ENCODE measurements at places on chromosomes 6 and 20. TPM values are rescaled to one million over a fixed set of nuclear protein-coding genes. Genes with fewer than 3 reads are reported as not detected.

Gene PBOV1
- not detected for polyA plus RNA-seq

Gene OTOR
- 1.1 TPM for polyA plus RNA-seq

Gene IPCEF1
- 6.5 TPM for polyA plus RNA-seq

Gene TFAP2A
- polyA plus RNA-seq: 2.9 TPM

Gene TMEM151B
- polyA plus RNA-seq: 0.50 TPM

Gene TMX4
- polyA plus RNA-seq: 10.5 TPM

Gene TNFRSF21
- polyA plus RNA-seq: 30.2 TPM

Gene OR2B6
- 0.87 TPM for polyA plus RNA-seq

Gene NNAT
- polyA plus RNA-seq: 16.1 TPM

DNA sequence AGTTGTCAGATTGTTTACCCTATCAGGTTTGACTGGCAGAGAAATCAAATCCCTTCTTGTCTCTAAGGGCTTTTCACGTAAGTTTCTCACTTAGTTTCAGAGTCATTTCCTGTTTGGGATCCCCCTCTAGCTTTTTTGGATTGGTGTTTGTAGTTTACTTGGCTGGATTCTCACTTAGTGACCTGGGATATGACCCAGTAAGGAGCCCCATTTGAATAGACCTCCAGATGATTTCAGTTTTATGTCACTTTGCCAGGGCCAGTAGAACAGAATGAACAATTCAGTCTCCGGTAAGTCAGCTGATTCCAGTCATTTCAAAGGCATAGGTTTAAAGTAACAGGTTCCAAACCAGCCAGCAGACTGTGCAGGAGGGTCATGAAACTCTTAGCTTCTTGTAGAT, 8.2 kb downstream of the FAM135A start:
- no peak for DNase-seq

GRCh38 chr6:89951574-89952104, 57.4 kb downstream of the GJA10 start:
- no peak for DNase-seq

DNA sequence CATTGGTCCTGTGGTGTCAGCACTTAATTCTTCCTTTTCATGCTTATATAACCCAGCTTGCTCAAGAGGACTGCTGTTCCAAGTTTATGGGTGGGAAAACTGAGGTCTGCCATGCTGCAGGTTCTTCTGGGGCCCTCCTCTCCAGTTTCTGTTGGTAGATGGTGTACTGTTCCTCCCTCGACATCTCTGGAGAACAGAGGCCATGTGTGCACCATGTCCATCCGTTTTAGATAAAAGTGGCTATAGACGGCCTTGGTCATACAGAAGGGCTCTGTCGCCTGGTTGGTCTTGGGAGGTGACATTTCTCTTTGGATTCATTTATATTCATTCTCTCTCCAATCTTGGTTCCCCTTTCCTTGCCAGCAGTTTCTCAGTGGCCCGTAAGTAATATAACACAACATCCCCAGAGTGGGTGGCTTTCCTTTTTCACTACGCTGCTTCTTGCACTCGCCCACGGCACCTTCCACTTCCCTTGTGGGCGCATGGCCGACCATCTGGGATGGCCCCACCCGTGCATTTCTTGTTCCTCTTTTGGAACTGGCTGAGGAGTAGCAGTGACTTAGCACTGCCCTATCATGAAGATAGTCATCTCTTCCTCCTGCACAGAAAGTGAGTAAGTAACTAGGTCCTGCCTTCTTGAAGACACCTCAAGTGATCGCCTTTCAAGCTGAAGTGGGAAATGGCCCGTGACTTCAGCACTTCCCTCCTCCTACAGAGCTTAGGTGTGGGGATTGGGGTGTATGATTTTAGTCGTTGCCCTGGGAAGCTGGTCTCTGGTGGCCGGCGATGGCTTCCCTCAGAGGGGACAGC, 94.2 kb downstream of the RREB1 start:
- no peak for DNase-seq

- peak; percentile 21 for DNase-seq
Measured at GRCh38 chr6:119076576-119077390, 1.7 kb downstream of the FAM184A start.

- no peak for DNase-seq
Measured at GRCh38 chr6:141208101-141208500, 924.6 kb upstream of the GJE1 start.

DNA sequence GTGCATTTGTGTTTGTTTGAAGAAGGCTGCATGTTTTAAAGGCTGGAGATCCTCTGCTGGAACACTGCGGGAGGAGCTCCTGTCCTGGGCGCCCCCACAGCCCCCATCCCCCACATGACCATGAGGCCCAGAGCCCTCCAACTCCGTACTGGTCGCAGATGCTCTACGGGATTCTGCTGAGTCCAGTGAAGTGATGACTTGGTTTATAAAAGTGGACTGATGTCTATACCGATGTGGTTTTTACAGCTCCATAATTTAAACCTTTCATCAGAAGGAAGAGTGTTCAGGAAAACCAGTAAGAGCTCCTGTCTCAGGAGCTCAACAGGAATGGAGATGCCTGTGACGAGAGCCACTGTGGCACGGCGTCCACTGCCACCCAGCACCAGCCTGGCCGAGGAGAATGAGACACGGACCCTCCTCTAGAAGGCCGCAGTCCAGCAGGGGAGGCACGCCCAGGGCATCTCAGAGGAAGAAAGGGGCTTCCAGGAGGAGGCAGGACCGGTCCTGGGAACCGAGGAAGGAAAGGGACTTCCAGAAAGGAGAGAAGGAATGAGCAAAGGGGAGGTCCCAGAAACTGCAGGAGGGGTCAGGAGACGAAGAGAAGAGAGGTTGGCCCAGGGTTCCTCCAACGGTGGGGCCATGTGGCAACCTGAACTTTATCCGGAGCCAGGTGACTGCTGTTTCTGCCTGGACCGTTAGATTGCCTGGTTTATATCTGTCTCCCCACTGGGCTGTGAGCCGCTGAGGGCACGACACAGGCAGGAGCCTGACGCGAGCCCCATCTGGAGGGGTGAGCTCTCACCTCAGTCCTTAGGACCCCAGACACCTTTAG, 26.9 kb downstream of the BFSP1 start:
- DNase-seq: no peak

- no peak for DNase-seq
Measured at GRCh38 chr6:40425192-40425919, 161.8 kb downstream of the LRFN2 start.

DNA sequence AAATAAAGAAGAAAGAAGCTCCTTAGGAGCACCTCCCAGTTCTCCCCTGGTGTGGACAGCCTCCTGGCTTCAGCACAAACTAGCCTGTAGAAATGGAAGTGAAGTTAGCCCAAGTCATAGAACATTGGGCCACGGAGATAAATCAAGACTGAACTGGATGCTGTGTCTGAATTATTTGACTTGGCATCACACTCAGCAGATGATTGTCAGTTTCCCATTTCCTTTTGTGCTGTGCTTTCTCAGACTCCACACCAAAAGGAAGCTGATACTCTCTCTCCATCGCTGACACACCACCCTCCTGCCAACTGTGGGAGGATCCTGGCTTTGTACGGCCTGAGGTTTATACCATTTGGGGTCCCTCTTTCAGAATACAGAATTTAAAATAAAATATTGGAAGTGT, 209.8 kb downstream of the TFAP2A start:
- DNase-seq: no peak

DNA sequence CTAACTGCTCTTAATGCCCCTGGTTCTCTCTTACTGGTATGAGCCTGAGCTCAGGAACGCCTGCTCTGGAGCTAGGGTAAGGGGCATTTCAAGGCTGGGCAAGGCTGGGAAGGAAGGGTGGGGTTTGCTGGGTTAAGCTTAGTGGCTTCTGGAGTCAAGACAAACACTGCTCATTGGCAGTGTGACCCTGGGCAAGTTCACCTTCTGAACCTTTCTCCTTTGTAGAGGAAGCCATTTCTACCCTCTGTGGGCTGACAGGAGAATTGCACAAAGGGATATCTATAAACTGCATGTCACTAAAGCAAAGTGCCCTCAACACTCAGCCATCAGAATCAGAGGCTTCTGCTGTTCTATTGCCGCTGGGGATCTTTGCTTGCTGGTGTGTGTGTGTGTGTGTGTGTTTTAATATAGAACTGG, 20.3 kb upstream of the LRRN4 start:
- no peak for DNase-seq

DNA sequence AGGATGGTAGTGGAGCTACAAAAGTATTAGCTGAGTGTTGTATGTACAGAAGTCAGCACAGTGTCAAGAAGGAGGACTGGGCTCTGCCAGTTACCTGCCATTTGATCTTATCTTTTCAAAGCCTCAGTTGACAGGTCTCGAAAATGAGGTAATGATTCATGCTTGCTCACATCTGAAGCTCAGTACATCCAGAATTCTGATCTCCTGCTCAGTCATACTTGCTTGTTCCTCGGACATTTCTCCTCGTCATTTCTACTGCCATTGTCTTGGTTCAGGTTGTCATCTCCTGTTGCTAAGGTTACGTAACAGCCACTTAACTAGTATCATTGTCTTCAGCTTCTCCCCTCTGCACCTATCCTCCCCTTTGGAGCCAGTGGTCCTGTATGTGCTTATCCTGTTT, 89.5 kb downstream of the SLX4IP start:
- DNase-seq: no peak

- no peak for DNase-seq
Measured at GRCh38 chr6:163780994-163781393, 366.5 kb downstream of the QKI start.

- no peak for DNase-seq
Measured at GRCh38 chr6:138107752-138108592, 753 bp upstream of the PERP start.

- DNase-seq: no peak
Measured at GRCh38 chr20:63191400-63191799, 24.5 kb downstream of the YTHDF1 start.

GRCh38 chr6:52595000-52595795, 18.3 kb upstream of the TRAM2 start:
- DNase-seq: no peak

- DNase-seq: no peak
Measured at GRCh38 chr6:31588871-31589650, 3.0 kb downstream of the LST1 start.

DNA sequence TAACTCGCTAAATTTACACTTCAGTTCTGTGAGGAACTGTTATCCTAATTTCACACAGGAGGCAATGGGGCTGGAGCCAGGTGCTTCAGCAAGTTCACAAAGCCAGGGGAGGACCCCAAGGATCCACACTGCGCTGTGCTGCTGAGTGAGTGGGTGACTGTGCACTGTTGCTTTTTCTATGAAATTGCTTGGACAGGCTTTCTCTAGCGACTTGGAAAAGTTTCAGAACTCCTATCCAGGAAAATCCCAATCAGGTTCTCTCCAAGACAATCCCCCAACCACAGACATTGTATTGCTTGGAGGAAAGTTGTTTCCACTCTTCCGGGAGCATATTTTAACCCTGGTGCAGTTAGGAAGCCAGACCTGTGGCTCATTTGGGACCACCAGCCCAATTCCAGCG, 175.9 kb upstream of the CST7 start:
- DNase-seq: no peak

DNA sequence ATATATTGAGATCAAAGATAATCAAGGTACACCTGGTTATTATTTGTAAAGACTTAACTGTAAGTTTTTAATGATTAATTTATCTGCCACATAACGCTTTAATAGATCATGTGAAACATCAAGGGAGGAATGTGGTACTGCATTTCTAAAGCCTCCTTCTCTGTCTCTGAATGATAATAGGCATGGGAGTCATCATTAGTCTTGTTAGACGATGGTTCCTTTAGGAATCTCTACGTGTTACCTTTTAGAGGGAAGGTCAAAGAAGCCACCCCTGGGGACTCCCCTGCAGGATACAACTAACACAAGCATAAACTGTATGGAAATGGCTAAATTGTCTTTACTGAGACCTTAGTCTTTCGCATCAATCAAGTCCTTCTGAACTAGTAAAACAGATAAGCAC, 173.6 kb upstream of the MCHR2 start:
- DNase-seq: no peak

- DNase-seq: no peak
Measured at GRCh38 chr20:32743237-32744112, at the start of gene COMMD7. Gene COMMD7, minus strand, starts transcription at chr20:32743467. Its CDS starts 76 bp downstream, at chr20:32743391.

- DNase-seq: no peak
Measured at GRCh38 chr6:113809826-113810225, 47.3 kb upstream of the MARCKS start.

GRCh38 chr6:79034865-79035264, 43.2 kb downstream of the PHIP start:
- no peak for DNase-seq

GRCh38 chr6:48032151-48032550, 78.8 kb downstream of the PTCHD4 start:
- no peak for DNase-seq

DNA sequence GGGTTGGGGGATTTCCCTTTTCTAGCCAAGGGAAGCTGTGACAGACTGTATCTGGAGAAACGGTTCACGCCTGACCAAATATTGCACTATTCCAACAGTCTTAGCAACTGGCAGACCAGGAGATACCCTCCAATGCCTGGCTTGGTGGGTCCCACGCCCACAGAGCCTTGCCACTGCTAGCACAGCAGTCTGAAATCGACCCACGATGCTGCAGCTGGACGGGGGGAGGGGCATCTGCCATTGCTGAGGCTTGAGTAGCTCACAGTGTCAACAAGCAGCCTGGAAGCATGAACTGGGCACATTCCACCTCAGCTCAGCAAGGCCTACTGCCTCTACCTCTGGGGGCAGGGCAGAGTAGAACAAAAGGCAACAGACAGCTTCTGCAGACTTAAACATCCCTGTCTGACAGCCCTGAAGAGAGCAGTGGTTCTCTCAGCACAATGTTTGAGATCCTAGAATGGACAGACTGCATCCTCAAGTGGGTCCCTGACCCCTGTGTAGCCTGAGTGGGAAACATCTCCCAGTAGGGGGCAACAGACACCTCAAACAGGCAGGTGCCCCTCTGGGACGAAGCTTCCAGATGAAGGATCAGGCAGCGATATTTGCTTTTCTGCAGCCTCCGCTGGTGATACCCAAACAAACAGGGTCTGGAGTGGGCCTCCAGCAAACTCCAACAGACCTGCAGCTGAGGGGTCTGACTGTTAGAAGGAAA, 89.9 kb upstream of the ECI2 start:
- no peak for DNase-seq

GRCh38 chr6:80789912-80790570, 683.6 kb downstream of the BCKDHB start:
- no peak for DNase-seq

- no peak for DNase-seq
Measured at GRCh38 chr6:72559555-72559954, 62.3 kb upstream of the KCNQ5 start.

- no peak for DNase-seq
Measured at GRCh38 chr6:119133400-119133799, 54.9 kb upstream of the FAM184A start.

- DNase-seq: peak; percentile 14
Measured at GRCh38 chr20:34834459-34834893, 9.0 kb upstream of the NCOA6 start.

- no peak for DNase-seq
Measured at GRCh38 chr20:16539280-16540021, 33.8 kb downstream of the KIF16B start.
